ENCODE measurements at places on chromosomes 13 and 19.

DNA sequence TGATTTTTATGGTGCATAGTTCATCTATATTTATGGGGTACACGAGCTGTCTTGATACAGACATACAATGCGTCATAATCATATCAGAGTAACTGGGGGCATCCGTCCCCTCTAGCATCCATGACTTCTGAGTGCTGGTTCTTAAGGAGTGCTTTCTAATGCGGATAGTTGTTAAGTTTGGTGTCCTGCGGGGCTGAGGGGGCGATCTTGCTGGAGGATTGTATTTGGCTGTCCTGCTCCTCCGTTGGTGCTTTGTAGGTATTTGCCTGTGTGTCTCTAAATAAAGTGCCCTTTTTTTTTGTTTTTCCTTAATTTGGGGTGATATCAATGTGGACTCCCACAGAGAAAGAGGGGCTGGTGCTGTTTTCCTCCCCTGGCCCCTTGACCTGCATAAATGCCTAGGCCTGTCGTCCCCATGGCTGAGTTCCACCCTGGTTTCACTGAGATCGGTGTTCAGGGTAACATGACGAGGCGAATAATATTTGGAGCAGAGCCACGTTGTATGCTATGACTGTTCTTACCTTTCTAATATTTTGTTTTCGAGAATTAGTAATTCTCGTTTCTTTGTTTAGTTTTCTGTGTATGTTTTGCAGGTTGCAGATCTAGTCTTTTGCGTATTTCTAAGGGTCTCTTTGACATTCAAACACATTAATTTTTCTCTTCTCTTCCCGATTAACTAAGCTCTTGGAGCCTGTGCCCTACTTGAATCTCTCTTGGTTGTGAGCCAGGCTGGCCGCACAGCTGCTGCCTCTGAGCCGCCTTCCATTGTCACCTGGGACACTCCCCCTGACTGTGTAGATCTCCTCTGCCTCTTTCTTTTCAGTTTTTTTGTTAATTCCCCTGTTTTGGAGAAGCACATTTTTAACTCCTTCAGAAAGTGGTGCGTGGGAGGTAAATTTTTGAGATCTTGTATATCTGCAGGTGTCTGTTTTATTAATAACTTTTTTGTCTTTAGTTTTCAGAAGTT, 100.3 kb downstream of the ARHGEF7 start:
- DNase-seq: no peak

- no peak for DNase-seq
Measured at GRCh38 chr13:48492096-48492440, 40.8 kb downstream of the RCBTB2 start.

- DNase-seq: no peak
Measured at GRCh38 chr13:101325423-101325822, 90.9 kb downstream of the NALCN start.

GRCh38 chr19:58395220-58395978, at the start of gene RNF225:
TSS of gene RNF225 (plus strand) at chr19:58395656. CDS start at chr19:58396090, 434 bp downstream.
- no peak for DNase-seq

DNA sequence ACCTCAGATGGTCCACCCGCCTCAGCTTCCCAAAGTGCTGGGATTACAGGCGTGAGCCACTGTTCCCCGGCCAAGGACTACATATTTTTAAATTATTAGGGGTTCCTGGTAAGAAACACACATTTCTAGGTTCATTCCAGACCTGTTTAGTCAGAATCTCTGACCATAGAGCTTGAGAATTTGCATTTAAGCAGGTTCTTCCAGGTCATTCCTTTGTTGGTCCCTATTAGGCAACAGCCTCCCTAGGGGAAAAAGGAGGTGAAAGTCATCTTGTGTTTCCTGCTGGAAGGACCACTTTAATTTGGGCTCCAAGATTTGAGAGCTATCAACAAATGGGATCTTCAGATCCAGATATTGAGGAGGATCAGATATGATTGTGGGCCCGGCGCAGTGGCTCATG, 16.3 kb downstream of the S1PR2 start:
- no peak for DNase-seq

DNA sequence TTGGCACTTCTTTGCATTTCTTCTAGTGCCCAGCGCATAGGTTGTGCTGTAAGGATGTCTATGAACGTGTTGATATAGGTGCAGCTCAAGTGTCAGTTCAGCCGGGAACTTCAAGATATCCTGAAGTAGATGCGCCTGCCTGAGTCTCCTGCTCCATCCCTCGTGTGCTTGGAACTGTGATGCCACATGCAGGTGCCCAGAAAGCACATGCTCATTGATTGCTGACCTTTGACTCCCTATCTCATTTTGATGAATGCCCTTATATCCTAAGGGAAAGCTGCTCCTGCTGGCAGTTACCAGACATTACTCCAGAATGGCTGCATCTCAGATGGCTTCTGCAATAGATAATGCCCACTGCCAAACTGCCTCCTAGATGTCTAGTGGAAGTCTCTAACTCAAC, 40.9 kb downstream of the CBY2 start:
- DNase-seq: no peak

- no peak for DNase-seq
Measured at GRCh38 chr19:45163751-45164460, 3.1 kb upstream of the NKPD1 start.

DNA sequence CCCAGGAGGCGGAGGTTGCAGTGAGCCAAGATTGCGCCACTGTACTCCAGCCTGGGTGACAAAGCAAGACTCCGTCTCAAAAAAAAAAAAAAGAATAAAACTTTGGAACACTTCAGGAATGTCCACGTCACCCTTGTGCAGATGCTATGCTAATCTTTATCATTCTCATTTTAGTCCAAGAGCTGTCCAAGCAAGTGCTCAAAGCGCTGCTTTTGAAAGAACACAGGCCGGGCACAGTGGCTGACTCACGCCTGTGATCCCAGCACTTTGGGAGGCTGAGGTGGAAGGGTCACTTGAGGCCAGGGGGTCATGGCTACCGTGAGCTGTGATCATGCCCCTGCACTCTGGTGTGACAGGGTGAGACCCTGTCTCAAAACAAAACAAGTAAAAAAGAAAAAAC, 11.1 kb upstream of the UQCR11 start:
- DNase-seq: no peak

DNA sequence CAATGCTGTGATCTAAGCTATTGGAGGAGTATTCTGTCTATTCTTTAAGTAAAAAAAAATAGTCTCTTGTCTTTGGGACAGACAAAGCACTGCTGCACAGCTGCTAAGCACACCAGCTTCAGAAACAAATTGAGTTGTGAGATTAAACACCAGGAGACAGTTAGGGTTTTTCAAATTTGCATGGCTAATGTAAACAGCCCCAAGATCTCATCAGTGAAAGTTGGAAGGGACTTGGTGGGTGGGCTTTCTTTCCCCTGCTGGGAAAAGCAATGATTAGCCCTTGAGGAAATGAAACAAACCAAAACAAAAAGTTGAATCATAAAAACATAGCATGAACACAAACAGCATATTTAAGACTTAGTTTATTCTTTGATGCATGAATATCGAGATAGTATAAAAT, 143.6 kb upstream of the SLITRK1 start:
- no peak for DNase-seq

DNA sequence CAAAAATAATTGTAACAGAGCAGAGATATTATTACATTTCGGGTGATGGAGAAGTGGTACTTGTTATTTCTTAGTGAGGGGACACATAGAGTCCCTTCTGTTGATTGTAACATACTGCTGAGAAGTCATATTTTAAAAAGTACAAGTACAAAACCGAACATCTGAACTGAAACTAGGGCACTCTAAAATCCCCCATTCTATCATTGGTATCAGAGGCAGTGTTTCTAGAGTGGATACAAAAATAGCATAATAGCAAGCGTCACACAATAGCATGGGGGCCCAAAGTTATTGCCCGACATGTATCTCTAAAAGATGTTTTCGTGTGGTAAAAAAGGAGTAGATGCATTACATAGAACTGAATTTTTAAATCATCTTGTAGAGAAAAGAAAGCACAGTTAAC, 502.1 kb upstream of the SLC10A2 start:
- no peak for DNase-seq

DNA sequence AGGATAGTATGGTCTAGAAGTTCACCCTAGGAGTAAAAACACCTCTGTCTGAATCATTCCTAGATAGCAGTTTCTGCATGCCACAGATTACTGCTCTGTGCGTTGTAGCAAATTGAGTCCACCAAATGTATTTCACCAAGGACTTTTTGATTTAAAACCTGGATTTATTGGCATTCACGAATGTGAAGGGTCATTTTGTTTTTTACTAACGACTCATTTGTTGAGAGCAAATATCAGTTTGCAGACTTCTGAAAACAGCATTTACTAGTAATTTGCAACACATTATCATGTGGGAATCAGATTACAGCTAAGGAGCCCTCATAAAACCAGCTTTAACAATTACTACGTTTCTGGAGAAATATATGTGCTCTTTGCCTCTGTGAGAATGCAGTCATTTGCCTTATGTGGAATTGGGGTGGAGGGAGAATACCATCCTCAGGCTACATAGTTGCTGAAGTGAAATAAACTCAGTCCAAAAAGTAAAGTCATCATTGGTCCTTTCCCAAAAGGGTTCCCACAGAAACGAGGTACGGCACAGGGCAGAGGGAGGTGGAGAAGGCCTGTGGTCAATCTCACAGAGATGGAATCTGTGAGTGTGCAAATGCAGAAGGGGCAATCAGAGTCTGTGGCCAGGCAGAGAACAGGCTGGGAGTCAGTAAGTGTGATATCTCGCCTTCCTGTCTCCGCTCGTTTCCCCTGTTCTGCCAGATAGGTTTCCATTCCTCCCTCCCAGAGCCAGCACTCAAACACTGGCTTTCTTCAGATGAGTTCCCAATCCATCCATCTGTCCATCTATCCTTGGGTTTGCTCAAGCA, 63.1 kb downstream of the DLEU7 start:
- no peak for DNase-seq

Measured in cardiac septum (tissue), 1 donor.